ENCODE measurements at places on chromosomes 16 and 17.

GRCh38 chr16:87017371-87018012, 299.7 kb downstream of the C16orf95 start:
- peak; percentile 62 for DNase-seq

DNA sequence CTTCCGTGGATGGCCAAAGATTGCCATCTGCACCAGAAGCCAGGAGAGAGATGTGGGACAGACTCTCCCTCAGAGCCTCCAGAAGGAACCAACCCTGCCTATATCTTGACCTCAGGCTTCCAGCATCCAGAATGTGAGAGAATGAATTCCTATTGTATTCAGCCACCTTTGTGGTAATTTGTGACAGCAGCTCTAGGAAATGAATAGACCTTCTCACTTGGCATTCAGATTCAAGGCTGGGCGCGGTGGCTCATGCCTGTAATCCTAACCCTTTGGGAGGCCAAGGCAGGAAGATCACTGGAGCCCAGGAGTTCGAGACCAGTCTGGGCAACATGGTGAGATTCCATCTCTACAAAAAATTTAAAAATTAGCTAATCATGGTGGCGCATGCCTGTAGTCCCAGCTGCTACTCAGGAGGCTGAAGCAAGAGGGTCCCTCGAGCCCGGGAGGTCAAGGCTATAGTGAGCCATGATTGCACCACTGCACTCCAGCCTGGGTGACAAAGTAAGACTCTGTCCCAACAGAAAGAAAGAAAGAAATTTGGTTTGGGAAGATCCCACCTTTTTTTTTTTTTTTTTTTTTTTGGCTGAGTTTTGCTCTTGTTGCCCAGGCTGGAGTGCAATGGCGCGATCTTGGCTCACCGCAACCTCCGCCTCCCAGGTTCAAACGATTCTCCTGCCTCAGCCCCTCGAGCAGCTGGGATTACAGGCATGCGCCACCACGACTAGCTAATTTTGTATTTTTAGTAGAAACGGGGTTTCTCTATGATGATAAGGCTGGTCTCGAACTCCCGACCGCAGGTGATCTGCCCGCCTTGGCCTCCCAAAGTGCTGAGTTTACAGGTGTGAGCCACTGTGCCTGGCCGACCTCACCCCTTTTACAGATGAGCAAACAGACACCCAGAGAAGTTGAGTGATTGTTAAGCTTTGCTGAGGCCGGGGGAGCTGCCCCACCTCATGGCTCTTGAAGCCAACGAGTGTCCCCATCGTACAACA, 4.3 kb upstream of the CPSF4L start:
- DNase-seq: no peak

DNA sequence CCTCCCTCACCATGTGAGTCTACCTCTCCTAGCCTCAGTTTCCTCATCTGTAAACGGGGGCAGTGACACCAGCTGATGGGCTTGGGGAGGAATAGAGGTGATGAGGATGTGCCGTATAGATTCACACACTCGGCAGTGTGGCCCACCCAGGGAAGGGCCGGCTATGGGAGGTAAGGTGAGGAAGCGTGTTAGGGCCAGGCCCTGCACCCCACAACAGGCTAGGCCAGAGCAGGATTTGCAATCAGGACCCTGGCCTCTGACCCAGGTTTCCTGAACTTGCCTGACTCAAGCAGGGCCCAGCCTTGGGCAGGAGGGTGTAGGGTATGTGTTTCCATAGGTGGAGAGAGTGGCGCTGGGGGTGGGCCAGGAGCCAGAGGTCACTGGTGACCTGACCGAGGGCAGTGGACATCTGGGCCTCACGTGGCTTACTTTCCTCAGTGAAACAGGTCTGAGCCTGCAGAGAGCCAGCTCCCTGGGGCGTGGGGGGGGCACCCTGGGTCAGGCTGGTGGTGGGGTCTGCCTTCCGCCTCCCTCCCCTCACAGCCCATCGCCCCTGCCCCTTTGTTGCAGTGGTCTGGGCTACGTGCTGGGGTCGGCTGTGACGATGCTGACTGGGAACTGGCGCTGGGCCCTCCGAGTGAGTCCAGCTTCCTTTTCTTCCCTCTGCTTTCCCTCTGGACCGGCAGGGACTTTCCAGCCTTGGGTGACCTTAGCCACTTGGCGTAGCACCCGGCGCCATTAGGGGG, 12.8 kb downstream of the SPNS3 start:
- DNase-seq: no peak

DNA sequence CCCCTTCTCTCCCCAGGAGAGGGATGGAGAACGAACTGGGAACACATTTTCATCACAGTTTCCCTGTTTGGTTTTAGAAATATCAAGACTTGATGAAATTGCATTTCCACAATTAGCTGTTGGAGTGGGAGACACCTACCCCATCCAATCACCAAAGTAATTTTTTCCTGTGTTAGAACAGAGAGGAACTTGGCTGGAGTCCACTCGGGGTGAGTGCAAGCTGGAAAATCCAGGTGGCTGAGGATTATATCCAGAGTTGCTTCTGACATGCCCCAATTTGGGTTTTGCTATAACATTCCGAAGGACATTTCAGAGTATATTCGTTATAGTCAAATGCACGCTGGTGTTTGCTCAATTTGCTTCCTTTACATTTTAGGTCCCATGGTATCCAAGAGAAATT, 231.8 kb downstream of the C16orf95 start:
- DNase-seq: no peak

DNA sequence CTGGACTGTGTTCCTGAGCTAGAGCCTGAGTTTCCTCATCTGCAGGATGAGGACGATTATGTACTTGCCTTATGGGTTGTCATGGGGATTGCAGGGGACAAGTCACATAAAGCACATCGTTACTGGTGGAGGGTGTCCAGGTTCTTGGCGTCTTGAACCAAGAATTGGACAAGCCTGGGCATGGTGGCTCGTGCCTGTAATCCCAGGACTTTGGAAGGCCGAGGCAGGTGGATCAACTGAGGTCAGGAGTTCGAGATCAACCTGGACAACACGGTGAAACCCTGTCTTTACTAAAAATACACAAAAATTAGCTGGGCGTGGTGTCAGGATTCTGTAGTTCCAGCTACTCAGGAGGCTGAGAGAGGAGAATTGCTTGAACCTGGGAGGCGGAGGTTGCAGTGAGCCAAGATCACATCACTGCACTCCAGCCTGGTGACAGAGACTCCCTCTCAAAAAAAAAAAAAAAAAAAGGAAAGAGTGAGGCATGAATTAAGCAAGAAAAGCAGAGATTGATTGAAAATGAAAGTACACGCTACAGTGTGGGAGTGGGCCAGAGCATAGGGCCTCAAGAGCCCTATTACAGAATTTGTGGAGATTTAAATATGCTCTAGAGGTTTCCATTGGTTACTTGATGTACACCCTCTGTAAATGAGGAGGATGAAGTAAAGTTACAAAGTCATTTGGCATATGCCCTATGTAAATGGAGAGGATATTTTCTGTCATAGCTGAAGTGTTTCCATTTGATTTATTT, 30.7 kb downstream of the ADGRG5 start:
- no peak for DNase-seq

DNA sequence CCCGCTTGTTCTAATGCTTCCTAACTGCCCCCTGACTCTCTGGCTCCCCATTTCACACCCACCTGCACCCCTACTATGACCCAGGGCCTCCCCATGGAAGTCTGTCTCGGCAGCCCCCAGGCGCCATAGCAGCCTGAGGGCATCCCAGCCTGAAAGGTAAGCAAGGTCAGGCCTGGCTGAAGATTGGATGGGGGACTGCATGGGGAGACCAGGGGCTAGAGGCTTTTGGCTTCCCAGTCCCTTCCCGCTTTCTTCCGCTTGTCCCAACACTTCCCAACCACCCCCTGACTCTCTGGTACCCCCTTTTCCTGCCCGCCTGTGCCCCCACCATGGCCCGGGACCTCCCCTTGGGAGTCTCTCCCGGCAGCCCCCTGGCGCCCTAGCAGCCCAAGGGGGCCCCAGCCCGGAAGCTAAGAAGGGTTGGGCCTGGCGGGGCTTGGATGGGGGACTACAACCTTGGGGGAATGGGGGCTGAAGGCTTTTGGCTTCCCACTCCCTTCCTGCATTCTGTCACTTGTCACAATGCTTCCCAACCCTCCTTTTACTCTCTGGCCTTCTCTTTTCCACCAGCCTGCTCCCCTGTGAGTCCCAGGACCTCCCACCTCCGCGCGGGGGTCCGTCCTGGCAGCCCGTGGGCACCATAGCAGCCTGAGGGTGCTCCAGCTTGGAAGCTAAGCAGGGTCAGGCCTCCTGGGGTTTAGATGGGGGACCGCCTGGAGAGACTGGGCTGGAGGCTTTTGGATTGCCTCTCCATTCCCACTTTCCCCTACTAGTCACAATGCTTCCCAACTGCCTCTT, 2288.4 kb downstream of the TP53TG3F start:
- DNase-seq: no peak

- DNase-seq: no peak
These were observed 41.5 kb downstream of the SREBF1 start for GRCh38 chr17:17795296-17795695.

- peak; percentile 41 for DNase-seq
These were observed 4.5 kb upstream of the CACNG5 start for GRCh38 chr17:66830451-66830850.

Measured in GM23338 (cell line).